ENCODE measurements at places on chromosomes 1 and 21.

GRCh38 chr1:14552246-14552965 lies 46.1 kb upstream of the KAZN start:
- DNase-seq = no peak

DNA sequence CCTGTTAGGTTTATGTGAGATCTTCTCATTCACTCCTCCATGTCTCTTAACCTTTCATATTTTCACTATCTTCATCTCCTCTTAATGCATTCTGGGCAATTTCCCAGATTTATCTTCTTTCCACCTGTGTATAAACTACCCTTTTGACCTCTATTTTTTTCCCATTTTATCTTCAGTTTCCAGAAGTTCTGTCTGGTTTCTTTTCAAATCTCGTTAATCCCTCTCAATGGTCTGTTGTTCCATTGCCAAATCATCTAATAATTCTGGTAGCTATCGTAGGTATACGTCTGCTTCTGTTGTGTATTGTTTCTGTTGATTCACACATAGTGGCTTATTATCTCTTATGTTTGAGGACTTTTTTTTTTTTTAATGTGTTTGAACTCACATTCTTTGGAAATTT lies 25.7 kb upstream of the HYI start:
- DNase-seq = no peak

- no peak for DNase-seq
Observed at GRCh38 chr1:226125831-226126230, 60.7 kb downstream of the ACBD3 start.

- no peak for DNase-seq
Observed at GRCh38 chr1:168338589-168339503, 58.2 kb downstream of the TBX19 start.

- DNase-seq = no peak
Observed at GRCh38 chr1:1429671-1430073, 5.8 kb upstream of the VWA1 start.

DNA sequence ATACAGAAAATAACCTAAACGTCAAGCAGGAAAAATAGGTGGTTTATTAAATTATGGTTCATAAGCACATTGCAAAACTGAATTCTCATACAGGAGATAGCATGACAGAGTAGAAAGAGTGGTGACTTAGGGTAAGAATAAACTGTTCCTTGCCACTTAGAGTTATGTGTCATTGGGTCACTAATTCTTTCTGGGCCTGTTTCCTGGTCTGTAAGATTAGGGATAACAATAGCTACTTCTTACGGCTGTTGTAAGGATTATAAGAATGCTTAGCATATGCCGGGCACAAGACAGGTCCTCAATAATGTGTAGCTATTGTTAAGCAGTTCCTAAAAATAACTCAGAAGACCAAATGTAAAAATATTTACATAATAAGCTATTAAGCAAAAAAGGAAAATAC lies 24.2 kb downstream of the SNRNP40 start:
- DNase-seq = no peak

DNA sequence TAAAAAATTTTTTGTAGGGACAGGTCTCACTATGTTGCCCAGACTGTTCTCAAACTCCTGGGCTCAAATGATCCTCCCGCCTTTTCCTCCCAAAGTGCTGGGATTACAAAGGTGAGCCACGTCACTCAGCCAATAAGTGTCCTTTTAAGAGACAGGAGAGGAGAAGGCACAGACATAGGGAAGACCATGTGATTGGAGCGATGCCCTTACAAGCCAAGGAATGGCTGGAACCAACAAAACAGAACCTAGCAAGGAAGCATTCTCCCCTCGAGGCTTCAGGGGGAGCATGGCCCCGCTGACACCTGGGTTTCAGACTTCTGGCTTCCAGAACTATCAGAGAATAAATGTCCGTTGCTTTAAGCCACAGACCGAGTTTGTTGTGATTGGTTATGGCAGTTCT lies 37.0 kb downstream of the NDUFS5 start:
- DNase-seq = no peak

DNA sequence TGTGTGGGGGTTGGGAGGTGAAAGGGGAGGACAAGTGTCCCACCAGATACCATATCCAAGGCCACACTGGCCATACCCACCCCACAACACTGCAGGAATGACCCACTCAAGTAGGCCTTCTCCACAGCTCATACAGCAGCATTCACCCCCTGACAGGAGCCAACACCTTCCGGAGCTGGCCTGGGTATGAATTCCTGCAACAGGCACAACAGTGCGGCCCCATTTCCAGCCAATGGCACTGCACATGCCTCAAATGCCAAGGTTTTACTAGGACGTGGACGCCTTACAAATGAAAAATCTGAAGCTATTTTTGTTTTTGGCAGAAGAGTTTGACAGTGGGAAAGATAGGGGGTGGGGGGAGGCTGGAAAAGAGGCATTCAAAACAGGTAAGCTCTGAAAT lies 2.0 kb downstream of the KCND3 start:
- no peak for DNase-seq

DNA sequence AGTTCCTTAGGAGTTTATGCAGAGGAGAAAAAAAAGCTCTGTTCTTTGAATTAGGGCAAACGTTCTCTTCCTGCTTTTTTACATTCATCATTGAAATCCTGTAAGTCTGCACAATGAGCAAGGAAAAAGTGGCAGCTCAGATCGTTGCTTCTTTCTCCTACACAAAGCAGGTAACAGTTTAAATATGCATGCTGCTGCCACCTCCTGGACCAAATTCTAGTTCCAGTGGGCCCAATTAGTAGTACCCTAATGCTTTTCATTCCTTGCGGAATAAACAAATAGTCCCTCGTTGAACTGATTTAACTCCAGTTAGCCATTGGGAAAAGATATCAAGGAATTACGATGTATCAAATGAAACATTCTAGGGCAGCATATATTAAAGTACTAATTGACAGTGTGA lies 20.1 kb downstream of the YTHDF2 start:
- DNase-seq = no peak

DNA sequence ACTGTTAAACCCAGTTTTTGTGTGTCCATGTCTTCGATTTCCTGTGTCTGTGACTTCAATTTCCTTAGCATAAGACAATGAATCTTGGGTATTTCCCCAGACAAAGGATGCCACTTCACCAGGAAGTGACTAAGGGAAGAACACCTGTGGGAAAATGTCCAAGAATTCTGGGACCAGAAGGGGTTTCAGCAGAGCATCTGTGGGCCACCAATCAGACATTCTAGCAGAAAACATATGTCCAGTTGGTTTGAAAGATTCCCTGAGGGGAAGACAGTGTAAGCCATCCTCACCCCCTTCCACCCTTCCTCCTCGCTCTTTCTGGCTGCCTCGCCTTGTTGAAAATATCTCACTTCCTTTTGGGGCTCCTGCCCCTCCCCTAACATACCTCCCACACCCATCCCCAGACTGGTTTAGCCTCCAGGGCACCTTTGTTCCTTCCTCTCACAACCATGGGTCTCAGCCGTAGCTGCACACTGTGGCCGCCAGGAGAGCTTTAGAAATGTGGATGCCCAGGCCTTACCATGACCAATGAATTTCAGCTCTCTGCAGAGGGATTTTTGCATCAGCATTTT lies 25.5 kb upstream of the IFNAR1 start:
- DNase-seq = peak; percentile 35

DNA sequence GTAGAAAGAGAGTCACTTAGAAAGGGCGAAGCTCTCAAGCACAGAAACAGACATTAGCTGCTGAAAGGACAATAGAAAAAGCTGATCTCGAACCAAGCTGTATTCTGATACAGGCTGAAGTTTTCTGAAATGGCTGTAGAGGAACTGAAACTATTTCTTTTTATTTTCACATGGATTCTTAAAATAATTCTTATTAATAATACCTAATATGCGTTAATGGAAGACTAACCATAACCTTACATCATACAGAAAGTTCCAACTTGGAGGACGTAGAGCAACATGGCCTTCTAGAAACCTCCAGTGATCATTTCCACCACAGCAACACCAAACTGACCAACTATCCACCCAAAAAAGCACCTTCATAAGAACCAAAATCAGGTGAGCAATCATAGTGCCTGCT lies 52.8 kb upstream of the ACADM start:
- DNase-seq = no peak

DNA sequence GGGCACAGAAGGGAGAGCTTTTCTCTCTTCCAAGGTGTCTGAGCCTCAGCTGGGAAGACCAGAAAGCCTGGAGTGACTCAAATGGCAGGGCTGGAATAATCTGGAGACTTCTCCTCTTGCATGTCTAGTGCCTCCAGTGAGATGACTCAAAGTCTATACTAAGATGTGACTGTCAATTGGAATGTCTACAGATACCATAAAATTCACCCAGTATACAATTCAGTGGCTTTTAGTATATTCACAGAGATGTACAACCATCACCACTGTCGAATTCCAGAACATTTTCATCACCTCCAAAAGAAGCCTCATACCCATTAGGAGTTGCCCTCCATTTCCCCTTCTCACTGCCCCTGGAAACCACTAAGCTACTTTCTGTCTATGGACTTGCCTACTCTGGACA lies 47.9 kb upstream of the CNN3 start:
- no peak for DNase-seq

DNA sequence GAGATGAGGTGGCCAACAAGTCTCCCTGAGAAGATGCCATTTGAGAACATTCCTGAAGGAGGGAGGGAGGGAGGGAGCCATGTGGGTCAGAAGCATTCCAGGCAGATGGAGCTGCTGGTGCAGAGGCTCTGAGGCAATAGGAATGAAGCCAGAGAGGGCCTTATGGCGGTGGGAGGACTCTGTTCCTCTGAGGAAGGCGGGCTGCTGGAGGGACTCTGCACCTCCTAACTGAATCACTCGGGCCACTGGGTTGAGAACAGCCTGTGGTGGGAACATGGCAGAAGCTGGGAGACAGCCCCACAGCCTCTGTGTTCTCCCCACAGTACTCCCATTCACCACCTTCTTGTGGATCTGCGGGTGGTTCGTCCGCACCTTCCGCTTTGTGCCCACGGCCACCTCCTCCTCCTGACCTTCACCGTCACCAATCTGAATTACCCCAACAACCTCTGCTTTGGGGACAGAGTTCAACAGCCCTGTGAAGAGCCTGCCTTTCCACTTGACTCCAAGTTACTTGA lies 2.4 kb upstream of the TMEM125 start:
- DNase-seq = no peak

DNA sequence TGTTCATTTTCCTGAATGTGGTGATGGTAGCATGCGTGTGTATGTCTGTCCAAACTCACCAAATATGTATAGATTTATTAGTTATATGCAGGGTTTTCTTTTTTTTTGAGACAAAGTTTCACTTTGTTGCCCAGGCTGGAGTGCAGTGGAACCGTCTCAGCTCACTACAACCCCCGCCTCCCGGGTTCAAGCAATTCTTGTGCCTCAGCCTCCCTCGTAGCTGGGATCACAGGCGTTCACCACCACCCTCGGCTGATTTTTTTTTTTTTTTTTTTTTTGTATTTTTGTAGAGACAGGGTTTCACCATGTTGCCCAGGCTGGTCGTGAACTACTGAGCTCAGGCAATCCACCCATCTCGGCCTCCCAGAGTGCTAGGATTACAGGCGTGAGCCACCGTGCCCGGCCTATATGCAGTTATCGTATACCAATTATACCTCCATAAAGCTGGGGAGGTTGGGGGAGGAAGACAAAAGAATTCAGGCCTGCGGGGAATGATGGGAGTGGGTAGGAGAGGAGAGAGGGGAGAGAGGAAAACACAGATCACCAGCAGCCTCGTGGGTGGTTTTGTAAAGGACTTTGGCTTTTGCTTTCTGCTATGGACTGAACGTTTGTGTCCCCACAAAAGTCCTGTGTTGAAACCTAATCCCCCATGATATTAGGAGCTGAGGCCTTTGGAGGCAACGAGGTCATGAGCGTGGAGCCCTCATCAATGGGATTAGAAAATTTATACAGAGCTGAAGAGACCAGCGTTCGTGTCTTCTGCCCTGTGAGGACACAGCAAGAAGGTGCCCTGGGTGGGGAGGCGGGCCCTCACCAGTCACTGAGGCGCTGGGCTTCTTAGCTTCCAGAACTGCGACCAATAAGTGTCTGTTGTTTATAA lies 4.4 kb upstream of the HNRNPU start:
- no peak for DNase-seq

GRCh38 chr1:85166351-85166750 lies 34.5 kb downstream of the SYDE2 start:
- DNase-seq = no peak

GRCh38 chr1:236067854-236068454 lies 3.1 kb upstream of the NID1 start:
- no peak for DNase-seq

DNA sequence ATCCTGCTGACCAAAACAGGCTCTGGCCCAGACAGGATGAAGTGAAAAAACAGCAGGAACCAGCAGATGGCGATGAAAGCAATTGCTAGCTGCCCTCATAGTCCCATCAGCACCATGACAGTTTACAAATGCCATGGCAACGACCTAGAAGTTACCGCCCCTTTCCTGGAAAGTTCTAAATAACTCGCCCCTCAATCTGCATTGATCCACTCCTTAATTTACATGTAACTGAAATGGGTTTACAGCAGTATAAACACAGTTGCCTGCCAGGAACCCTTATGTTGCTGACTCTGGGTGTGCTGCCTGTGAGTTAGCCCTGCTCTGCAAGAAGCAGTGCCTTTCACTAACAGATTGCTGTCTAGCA lies 65.5 kb upstream of the CR1L start:
- no peak for DNase-seq

DNA sequence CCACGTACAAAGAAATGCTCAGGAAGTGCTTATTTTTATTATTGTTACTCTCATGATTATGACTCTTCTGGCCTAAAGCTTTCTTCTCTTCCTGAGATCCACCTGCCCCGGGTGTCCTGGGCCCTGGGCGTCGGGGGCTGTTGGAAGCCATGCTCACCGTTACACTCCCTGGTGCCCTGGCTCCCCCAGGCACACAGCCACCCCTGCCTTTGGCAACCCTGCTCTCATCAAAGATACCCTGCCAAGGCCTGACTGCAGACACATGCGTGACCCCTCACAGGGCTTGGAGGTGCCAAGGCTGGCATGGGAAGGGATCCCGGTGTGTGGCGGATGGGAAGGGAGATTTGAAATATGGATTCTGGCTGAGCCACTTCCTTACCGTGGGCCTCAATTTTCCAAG lies 3.3 kb upstream of the KISS1 start:
- no peak for DNase-seq

- DNase-seq = no peak
Observed at GRCh38 chr1:170200621-170201397, 55.0 kb downstream of the NTMT2 start.

- no peak for DNase-seq
Observed at GRCh38 chr21:44583089-44583799, 2.8 kb upstream of the KRTAP10-5 start.

GRCh38 chr1:30790850-30791778 lies 33.5 kb upstream of the LAPTM5 start:
- no peak for DNase-seq

- no peak for DNase-seq
Observed at GRCh38 chr1:119742202-119742601, 26.5 kb downstream of the HMGCS2 start.

GRCh38 chr1:38235705-38236104 lies 189.1 kb upstream of the POU3F1 start:
- no peak for DNase-seq

- no peak for DNase-seq
Observed at GRCh38 chr21:43312751-43313169, 114.2 kb downstream of the SIK1 start.

- no peak for DNase-seq
Observed at GRCh38 chr1:113913312-113913668, 8.2 kb downstream of the DCLRE1B start.

- DNase-seq = no peak
Observed at GRCh38 chr1:216183454-216183853, 239.8 kb downstream of the USH2A start.

- no peak for DNase-seq
Observed at GRCh38 chr1:225627304-225627947, 25.5 kb downstream of the ENAH start.

GRCh38 chr1:9904596-9904995 lies 5.5 kb downstream of the CTNNBIP1 start:
- no peak for DNase-seq

GRCh38 chr1:84833194-84833593 lies 59.8 kb downstream of the LPAR3 start:
- DNase-seq = no peak

Data from activated T-cell treated with anti-CD3 and anti-CD28 coated beads, Interleukin-2, amount 50 U/mL, for 1 hour (primary cell).